ENCODE measurements at places on chromosomes 12 and 14.

DNA sequence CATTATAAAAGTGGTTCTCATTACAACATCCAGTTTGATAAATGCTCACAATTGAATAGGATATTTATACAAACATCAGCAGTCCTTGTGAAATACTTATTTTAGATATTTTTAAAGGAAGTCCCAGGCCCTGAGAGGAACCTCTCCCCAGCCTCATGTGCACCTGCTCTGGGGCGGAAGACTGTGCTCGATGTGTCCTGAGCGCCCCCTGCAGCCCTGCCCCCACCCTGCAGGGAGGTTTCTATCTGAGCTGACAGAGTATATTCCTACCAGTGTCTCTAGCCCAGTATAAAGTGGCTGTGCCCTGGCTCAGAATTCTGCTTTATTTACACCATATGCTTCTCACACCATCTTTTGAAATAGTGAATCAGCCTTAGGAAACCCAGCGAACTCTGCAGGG lies 1349.1 kb downstream of the TMEM121 start:
- DNase-seq: no peak

GRCh38 chr14:58659846-58660245 lies 22.1 kb downstream of the DACT1 start:
- DNase-seq: no peak

GRCh38 chr12:6444031-6444430 lies 724 bp upstream of the CD27 start:
- no peak for DNase-seq

GRCh38 chr12:131203666-131204415 lies 250.1 kb downstream of the ADGRD1 start:
- DNase-seq: no peak

- no peak for DNase-seq
Observed at GRCh38 chr14:32224737-32225377, 21.8 kb upstream of the RNU6-8 start.

DNA sequence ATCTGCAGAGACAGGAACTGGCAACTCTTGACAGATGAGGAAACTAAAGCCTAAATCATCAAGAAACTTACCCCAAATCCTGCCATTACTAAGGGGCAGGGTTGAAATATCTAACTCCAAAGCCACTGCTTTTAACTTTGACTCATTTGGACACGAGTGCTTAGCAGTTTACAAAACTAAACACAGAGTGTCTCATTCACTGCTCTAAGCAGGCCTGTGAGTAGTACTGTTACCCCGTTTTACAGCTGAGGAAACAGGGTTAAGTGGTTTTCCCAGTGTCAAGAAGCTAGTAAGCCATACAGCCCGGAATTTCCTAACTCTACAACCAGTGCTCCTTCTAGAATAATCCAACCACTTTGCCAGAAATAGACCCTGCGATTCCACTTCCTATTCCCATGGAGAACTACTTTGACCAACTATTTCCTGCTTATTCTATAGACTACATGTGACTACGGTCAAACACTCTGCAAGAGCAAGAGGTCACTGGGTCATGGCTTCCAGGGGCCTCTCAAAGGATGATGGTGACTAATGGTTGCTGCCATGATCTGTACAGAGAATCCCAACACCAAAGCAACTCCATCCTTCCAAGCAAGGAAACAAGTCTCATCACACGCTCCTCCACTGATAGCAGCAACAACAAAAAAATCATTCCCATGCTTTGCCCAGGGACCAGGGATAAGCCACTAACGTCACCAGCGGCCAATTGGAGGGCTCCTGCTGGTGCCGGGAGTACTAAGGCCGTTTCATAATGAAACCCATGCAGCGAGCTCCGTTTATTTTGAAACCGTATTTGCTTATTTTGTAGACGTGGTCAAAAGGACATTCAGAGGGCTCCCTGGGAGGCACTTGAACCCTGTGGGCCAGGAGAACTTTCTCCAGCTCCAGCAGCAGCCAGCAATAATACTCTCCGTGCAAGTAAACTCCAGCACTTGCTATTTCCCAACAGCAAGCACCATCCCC lies 56.3 kb downstream of the NUAK1 start:
- no peak for DNase-seq

DNA sequence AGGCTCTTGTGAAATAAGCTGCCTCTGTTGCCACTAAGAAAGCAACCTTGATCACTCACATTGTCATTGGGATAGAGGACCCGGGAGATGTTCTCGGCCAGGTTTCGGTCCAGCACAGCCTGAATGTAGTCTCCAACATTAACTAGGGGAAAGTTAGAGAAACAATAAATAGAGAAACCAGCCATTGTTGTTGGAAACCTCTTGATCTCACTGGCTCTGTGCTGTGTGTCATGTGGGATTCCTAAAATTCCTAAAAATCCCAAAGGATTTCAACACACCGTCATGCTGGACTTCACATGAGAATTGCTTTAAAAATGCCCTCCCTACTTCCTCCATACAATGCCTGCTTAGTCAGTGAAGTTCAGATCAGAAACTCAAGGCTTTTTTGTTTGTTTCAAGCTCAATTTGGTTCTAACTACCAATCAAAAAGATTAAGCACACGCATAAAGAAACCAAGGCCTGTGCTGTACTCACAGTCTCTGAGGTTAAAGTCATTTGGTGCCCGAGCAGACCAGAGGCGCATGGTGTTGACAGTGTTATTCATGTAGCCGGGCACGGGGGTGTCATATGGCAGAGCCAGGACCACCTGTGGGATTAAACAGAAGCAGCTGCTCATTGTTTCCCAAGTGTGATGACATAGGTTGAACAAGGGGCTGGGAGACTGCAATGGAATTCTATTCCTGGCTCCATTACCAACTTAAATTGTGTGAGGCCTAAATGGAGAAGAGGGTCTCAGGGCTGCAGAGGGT lies 23.6 kb downstream of the PYGL start:
- no peak for DNase-seq

DNA sequence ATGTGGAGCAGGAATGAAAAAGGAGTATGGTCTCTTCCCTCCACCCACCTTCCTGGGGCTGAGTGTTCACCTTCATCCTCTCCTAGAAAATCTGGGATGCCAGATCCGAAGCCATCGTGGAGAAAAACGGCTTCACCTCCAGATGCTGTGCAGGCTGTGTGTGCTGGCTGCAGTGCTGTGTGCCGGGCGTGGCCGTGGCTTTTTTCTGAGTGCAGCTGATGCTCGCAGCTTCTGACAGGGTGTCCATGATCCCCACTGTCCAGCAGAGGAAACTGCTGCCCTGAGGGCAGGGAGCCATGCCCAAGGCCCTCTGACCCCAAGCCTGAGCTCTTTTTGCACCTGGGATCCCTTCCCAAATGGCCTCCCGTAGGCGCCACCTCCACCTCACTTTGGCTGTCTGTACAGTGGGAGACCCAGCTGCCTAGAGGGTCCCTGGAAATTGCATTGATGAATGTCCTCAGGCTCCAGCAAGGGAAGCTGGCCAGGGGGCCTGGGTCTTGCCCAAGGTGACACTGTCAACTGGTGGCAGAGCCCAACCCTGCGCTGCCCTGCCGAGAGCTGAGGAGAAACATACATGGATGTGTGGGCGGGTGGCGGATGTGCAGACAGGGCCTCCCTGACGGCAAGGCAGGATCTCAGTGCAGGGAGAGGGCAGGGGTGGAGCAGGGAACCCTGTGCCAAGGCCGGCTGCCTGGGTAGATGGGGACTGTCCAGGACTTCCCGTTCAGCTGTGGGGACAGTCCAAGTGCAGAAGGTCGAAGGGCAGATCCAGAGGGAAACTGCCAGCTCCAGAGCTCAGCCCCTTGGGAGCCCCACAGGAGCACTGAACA lies 53.3 kb downstream of the BEGAIN start:
- no peak for DNase-seq

DNA sequence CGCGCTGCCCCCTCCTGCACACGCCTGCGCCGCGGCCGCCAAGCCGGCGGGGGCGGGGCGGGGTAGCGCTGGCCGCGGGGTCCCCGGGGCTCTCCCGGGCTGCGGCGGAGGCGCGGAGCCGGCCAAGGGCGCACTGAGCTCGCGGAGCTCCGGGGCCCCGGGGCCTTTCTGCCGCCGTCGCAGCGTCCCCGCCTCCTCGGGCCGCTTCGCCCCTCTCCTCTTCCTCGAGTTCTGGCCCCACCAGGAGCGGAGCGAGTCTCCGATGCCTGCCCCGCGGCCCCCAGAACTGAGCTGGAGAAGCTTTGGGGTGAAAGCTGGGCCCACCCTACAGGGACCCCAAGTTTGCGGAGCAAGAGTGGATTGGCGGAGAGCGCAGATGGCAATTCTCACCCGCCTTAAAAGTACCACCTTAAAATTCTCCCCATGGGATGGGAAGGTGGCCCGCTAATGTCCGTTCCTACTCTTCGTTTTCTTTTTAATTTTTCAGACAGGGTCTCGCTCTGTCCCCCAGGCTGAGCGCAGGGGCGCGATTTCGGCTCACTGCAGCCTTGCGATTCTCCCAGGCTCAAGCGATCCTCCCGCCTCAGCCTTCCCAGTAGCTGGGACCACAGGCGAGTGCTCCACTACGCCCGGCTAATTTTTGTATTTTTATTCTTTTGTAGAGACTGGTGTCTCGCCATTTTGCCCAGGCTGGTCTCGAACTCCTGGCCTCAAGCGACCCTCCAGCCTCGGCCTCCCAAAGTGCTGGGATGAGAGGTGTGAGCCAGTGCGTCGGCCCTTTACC lies 129.6 kb downstream of the NDUFA12 start:
- DNase-seq: no peak

DNA sequence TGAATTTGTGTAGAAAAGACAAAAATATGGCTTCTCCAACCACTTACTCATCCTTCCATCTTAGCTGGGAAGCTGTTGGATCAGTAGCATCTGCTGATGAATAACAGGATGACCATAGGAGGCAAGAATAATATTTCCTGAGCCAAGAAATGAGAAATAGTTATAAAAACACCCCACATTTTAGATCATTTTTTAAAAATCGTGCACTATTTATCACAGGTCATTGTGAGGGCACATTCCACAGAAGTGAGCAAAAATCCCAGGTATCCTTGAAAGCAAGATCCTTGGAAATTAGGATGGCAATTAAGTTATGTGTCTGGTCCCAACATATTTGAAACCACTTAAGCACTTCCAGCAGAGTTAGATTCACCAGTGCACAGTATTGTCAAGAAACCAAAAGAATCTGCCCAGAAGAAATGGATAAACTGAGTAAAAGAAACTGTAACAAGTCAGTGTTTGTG lies 8.4 kb downstream of the FAR2 start:
- no peak for DNase-seq

GRCh38 chr12:86613311-86613710 lies 357.1 kb upstream of the MGAT4C start:
- DNase-seq: no peak

- no peak for DNase-seq
Observed at GRCh38 chr14:21070083-21070609, at the start of gene ARHGEF40. Gene ARHGEF40, plus strand, starts transcription at chr14:21070304. Its CDS starts 93 bp downstream, at chr14:21070397.

GRCh38 chr14:23299211-23299957 lies 3.3 kb downstream of the PPP1R3E start:
- DNase-seq: no peak

- DNase-seq: no peak
Observed at GRCh38 chr12:81573228-81573627, 185.9 kb downstream of the PPFIA2 start.

DNA sequence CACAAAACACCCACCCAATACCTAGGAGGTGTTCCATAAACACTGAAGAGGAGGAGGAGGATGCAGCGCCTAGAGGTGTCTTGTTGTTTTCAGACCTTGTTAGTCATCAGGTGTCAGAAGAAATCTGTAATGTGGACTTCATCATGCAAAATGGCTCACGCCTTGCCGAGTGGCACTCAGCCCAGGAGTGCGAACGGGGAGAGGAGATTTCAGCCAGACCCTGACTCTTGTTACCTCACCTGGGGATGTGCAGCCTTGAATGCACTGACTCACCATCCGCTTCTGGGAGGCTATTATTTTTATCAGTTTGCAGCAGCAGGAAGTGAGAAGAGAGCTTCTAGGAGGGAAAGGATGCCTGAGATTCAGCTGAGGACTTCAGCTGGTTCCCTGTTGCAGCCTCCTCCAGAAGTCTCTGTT lies 48.2 kb upstream of the PLXNC1 start:
- DNase-seq: no peak

DNA sequence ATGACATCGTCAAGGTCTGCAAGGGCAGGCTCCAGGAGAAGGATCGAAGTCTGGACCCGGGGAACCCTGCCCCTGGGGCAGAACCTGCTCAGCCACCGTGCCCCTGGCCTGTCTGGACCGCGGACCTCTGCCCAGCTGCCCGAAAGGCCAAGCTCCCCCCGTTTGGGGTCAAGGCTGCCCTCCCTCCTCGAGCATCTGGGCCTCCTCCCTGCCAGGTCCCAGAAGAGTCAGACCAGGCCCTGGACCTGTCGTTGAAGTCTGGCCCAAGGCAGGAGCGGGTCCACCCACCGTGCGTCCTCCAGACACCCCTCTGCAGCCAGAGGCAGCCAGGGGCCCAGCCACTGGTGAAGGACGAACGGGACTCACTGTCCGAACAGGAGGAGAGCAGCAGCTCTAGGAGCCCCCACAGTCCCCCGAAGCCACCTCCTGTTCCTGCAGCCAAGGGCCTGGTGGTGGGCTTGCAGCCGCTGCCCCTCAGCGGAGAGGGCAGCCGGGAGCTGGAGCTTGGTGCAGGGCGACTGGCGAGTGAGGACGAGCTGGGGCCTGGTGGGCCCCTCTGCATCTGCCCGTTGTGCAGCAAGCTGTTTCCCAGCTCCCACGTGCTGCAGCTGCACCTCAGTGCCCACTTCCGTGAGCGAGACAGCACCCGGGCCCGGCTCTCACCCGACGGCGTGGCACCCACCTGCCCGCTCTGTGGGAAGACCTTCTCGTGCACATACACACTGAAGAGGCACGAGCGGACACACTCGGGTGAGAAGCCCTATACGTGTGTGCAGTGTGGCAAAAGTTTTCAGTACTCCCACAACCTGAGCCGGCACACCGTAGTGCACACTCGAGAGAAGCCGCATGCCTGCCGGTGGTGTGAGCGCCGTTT lies 856 bp downstream of the ZBTB42 start:
- no peak for DNase-seq
